ENCODE measurements at places on chromosomes 16 and 17. TPM values are rescaled to one million over a fixed set of nuclear protein-coding genes. Genes with fewer than 3 reads are reported as not detected.

The NOS2 gene
- polyA plus RNA-seq = 0.37 TPM

DNA sequence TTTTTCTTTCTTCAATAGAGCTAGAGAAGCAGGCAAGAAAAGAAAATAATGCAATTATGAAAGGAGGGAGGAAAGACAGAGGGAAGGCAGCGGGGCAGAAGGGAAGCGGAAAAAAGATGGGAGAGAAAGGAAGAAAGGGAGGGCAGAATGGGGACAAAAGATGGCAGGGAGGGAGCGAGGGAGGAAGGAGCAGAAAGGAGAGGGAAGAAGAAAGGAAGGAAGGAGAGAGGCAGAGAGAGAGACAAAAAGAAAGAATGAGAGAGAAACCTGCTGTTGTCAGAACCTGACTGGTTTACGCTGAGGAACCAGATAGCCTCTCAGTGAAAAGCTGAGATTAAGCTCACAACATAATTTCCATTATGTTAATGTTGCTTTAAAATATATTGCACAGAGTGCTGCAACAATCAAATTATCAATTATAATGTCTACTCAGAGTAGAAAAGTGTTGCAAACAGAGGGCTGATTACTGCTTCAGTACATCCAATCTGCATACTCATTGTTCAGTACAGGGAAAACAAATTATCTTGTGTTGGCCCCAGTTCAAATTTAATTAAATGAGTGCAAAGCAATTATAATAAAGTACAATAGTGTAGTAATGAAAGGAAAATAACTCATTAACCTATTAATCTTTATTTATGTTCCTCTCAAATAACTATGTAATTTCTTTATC is 32.0 kb upstream of the TOX3 start:
- DNase-seq = no peak

The EPOP gene
- polyA plus RNA-seq = 0.49 TPM

DNA sequence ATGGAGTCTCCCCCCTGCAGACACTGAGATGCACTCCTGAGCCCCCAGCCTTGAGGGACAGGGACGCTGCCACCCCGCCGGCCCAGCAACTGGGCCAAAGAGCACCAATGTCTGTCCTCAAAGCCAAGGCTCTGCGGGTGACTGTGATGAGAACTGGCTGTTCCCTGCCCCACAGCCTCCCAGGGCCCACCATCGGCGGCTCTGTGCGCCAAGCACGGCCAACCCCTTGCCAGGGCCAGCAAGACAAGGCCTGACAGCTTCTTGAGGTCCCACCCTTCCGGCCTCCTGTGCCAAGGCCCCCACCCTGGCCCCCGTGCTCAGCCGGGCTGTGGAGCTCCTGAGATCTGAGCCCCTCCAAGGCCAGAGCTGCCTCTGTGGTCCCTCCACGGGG is 34.2 kb upstream of the PABPN1L start:
- DNase-seq = no peak

- DNase-seq = no peak
Observed at GRCh38 chr16:61684541-61684940, 351.7 kb downstream of the CDH8 start.

The HLF gene
- 9.1 TPM for polyA plus RNA-seq

The CLEC3A gene
- polyA plus RNA-seq = not detected

DNA sequence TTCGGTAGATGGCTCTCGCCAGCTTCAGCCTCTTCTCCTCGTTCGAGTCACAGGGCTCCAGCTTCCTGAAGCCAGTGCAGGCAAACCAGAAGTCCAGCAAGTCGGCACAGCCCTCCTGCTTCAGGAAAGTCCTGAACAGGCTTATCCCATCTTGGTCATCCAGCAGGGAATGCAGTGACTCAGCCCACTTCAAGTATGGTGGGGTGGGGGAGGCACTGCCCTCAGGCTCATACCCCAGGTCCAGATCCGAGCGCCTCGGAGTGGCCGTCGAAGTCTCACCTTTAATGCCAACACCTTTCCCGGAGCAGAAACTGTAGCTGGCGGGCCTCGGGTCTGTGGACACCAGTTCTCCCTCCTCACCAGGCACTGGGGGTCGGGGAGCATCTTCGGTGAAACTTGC is 5.9 kb downstream of the AXIN1 start:
- DNase-seq = no peak

The GLYR1 gene
- polyA plus RNA-seq = 47.9 TPM

The CXCL16 gene
- polyA plus RNA-seq = 22.5 TPM

DNA sequence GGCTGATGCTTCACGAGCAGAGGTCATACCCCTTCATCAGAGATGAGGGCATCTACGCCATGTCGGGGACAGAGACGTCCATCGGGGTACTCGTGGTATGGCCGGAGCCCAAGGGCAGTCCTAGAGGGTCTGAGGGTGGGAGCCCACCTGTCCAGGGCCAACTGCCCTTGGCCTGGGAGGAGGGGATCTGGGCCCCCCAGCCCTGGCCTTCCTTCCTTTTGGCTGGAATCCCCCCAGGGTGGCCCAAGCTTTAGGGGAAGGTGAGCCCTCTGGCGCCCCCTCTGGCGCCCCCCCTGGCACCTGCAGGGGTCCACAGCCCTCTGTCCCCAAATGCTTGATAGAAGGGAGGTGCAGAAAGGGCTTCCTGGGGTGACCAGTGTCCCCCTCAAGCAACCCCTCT is 69.3 kb downstream of the SCNN1B start:
- no peak for DNase-seq

The KDM6B gene
- polyA plus RNA-seq = 3.9 TPM

DNA sequence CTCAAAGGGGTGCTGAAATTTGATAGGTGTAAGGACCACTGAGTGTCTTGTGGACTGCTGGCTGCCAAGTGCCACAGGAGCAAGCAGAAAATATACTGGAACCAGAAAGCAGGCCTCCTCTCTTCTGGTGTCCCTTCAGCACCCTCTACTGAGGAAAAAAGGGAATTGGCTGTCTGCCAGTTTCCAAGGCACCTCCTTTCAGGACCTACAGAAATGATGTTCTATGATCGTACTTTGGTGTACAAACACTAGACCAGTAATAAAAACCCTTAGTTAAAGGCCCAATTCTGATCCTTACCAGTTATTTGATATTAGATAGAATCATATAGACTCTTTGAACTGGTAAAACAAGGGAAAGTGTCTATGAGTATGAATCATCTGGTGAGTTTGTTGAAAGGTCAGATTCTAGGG is 35.8 kb upstream of the BCAS3 start:
- peak; percentile 90 for DNase-seq

- no peak for DNase-seq
Observed at GRCh38 chr16:59907611-59908010, 1173.5 kb upstream of the GOT2 start.

The CDH8 gene
- not detected for polyA plus RNA-seq

DNA sequence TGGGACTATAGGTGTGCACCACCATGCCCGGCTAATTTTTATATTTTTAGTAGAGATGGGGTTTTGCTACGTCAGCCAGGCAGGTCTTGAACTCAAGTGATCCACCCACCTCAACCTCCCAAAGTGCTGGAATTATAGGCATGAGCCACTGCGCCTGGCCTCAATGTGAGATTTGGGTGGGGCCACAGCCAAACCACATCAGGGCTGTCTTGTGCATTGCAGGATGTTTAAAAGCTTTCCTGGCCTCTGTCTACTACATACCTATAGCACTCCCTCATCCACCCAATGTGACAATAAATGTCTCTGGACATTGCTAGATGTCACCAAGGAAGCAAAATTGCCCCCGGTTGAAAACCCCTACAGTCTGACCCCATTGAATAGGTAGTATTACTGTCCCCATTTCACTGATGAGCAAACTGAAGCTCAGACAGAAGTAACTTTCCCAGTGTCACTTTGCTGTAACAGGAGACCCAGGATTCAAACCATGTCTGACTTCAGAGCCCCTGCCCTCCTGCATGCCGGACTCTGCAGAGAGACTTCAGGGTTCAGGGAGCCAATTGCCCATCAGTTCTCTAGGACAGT is 3.6 kb upstream of the MAP3K14 start:
- no peak for DNase-seq

DNA sequence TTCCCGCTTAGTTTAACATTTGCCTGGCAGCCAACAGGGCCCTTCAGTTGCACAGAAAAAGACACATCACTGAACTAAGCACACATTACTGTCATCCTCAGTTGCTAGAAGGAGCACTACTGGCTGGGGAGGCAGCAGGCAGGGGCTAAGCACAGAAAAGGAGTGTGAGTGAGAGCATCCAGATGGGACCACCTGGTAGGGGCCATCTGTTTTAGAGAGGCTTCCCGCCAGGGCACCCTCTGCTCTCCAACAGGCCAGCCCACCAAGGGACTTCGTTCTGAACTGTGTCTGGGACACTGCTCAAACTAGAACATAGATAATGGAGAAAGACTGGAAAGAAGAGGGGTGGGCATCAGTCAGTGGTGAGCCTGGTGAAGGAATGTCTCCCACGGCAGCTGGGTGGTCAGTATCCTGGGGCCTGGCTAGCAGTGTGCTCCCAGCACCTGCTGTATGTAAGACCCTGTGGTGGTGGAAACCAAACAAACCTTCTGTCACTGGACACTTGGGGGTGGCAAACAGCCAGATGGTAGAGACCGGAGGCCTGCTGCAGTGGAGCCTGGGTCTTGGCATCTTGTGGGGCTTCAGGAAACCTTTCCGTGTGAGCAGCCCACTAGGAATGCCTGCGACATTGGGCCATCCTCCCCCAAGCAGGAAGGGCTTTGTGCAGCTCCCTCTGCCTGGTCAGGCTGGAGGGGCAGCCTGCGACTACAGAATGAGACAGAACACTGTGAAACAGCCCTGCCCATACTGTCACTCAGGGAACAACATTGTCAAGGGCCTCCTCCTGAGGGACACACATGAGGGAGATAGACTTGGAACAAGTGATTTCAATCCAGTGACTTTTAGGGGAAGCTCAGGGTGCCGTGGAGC is 12.8 kb upstream of the RANGRF start:
- no peak for DNase-seq

GRCh38 chr16:69566240-69566980 is 644 bp downstream of the NFAT5 start:
- peak; percentile 88 for DNase-seq

DNA sequence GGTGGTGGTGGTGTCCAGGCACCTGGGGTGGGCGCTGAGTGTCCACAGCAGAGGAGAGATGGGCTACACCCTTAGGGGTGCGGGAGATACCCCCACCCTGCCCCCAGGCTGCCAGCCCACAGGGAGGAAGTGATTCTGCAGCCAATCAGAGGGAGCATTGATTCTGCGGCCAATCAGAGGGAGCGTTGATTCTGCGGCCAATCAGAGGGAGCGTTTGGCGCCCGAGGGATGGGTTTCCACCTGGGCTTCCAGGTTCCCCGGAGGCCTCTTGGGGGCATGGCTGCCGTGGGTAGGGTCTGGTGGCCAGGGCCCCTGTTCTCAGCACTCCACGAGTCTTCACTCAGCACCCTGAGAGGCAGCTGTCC is 28.2 kb upstream of the ACSF3 start:
- DNase-seq = no peak

GRCh38 chr17:78374631-78375274 is 3.7 kb upstream of the PGS1 start:
- DNase-seq = peak; percentile 78

Data from kidney (tissue), 22 donors.